Stimulated activated CD8-positive, alpha-beta memory T cell treated with anti-CD3 and anti-CD28 coated beads, Interleukin-7, amount 100 ng/mL, for 24 hours (primary cell): ENCODE measurements at places on chromosomes 3 and 15.

DNA sequence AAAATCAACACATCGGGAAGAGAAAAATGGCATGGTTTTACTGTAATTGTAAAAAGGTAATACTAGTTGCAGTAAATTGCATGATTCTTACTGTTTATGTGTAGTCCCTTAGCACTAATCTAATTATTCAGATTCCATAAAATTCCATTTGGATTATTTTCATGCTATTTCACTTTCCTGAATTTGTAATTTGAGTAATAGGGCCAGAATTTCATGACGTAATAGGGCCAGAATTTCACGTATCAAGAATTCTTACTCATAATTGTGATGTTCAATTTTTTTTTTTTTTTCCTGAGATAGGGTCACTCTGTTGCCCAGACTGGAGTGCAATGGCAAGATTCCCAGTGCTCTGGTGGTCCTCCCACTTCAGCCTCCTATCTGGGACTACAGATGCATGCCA, 2.9 kb upstream of the U2SURP start:
- no peak for DNase-seq

DNA sequence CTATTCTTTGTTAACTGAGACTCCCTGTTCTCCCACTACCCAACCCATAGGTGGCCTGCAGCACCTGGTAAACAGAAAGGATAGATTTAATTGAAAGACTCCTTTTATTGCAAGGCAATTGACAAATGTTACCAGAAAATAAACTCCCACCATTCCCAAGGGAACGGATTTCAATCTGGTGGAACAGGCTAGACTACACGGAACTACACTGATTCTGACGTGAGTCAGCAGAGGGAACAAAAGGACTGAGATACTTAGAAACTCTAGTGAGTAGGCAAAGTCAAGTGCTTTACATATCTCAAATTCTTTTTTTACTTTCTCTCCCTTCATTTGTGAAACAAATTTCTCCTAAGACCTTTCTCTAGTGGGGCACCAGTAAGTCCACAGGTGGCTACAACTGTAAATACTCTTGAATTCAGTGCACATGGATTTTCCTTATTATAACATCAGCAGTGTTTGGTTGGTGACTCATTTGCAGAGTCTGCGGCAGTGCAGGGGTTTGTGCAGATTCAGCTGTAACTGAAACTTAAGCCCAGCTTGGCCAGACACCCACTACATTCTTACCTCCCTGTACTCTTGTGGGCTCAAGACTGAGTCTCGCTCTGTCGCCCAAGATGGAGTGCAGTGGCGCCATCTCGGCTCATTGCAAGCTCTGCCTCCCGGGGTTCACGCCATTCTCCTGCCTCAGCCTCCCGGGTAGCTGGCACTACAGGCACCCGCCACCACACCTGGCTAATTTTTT, 34.3 kb upstream of the PLSCR2 start:
- no peak for DNase-seq

GRCh38 chr15:93420050-93420452, 331.0 kb upstream of the RGMA start:
- no peak for DNase-seq

DNA sequence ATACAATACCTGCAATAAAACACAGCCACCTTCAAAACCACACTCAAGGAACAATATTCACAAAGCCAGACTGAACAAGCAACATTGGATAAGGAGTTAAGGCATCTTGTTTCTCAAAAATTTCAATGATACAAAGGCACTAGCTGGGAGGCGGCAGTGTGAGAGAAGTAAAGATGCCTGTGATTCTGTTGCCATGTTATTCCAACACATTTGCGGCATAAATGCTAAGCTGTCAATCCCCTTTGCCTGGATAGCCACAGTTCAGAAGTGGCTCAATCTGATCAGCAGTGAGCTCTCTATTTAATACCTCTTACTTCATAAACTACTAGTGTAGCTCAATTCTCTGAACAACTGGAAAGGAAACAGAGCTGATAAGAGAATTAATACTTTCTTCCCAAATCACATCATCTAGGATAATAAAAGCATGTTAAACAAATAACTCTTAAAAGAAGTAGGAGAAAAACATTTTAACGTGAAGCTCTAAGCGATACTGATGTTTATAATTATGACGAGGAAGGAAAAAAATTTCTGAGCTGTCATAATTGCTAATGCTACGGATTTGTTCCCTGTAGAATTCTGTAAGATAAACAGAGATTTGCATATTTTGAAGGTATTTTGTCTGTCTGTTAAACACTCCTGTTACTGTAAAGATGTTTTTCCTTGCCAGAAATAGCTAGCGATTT, 358.4 kb downstream of the FOXP1 start:
- no peak for DNase-seq

GRCh38 chr3:99753268-99753975, 64.2 kb upstream of the CMSS1 start:
- DNase-seq = no peak

DNA sequence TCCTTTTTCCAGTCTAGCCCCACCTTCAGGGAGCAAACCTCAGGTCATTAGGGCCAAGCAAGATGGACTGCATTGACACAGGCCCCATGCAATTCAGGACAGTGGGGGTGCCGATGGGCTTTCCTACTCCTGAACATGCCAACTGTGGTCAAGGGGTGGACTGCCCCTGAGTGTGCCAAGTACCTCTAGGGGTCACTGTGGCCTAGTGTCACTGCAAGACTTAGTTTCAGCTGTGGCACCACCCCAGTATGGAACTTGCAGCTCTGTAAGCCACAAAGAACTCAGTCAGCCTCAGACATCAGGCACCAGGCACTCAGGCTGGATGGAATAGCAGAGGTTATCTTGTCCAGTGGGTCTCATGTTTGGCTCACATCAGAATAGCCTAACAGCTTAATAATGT, 32.3 kb downstream of the EXOG start:
- DNase-seq = no peak

GRCh38 chr15:51232581-51232980, 105.8 kb downstream of the CYP19A1 start:
- DNase-seq = no peak

GRCh38 chr3:86793786-86794185, 197.2 kb downstream of the VGLL3 start:
- DNase-seq = no peak

- DNase-seq = no peak
Measured at GRCh38 chr15:27535445-27536129, 563.5 kb downstream of the OCA2 start.

GRCh38 chr15:48366584-48367312, 35.5 kb downstream of the DUT start:
- no peak for DNase-seq

DNA sequence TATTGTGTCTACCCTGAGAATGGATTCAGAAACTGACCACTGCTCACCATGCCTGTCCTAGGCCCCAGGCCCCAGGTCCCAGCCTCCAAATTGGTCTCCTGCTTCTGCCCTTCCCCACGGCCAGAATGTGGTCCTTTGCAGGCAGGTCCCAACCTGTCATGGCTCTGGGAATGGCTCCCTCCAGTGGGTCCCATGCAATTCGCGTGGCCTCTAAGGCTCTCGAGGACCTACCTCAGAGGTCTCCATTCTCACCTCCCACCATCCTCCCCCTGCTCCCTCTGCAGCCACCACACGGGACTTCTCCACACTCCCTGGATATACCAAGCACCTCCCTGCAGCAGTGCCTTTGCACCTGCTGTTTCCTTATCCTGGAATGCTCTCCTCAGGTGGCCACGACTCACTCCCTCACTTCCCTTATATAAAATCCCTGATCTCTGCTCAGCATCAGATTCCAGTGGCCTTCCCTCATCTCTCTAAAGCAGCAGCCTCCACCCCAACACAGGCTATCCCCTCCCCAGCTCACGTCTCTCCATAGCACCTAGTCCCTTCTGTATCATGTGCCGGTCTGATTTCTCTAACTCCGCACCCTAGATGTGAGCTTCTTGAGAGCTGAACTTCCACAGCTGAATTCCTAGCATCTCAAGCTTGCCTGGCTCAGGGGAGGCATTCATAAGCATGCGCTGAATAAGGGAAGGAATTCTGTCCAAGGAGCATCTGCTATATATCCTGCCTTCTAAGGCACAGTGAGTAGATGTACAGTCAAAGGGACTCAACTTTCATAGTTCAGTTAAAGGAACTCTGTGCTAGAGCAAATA, 56.9 kb downstream of the ARRDC4 start:
- no peak for DNase-seq

DNA sequence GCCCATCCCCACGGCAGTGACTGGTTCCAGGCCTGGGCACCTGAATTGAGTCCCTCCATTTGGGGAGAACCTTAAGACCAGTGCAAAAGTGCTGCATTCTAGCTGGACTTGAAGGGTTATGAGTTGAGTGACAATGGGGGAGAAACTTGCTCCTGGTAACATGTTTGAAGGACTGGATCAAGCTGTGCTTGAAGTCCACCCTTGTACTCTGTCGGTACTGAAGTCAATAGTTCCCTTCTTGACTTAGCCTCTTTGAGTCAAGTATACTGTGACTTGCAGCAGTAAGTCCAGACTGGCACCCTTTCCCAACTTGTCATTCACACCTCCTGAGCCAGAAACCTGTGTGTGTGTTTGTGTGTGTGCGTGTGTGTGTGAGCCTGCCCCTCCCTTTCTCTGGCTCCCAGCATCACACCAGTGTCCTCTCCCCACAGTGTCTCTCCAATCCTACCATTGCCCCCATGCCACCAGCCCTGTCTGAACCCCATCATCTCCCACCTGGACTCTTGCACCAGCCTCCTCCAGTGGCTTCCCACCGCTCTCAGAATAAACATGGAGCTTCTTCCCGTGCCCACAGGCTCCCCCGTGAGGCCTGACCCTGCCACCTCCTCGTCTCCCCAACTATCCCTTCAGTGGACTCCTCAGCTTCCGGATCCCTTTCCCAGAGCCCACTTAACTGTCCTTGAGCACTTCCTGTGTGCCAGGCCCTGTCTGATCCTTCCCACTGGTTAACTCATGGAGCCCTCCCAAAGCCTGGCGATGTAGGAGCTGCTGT, 10.2 kb upstream of the FBLN2 start:
- DNase-seq = no peak

DNA sequence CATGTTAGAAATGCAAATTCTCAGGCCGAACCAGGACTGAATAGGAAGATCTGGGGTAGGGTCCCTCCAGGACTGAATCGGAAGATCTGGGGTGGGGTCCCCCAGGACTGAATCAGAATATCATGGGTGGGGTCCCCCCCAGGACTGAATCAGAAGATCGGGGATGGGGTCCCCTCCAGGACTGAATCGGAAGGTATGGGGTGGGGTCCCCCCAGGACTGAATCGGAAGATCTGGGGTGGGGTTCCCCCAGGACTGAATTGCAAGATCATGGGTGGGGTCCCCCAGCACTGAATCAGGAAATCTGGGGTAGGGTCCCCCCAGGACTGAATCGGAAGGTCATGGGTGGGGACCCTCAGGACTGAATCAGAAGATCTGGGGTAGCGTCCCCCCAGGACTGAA, 48.2 kb upstream of the TNK2 start:
- DNase-seq = no peak

DNA sequence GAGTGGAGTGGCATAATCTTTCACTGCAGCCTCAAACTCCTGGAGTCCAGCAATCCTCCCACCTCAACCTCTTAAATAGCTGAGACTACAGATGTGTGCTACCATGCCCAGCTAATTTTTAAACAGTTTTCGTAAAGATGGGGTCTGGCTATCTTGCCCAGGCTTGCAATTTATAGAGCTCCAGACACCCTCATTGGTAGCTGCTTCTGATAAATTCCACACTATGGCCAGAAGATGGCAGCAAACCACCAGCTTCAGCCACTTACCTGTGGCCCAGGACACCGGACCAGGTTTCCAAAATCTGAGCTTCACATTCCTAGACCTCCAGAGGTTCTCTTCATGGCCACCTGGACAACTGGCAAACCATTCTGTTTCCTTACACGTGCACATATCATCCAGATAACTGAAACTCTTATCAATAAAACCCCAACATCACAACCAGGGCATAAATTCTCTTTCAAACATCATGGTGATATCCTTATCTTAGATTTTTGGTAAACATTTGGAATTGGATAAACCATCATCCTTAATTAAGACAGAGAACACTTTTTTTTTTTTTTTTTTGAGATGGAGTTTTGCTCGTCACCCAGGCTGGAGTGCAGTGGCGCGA, 28.9 kb downstream of the FBXW12 start:
- peak; percentile 21 for DNase-seq

DNA sequence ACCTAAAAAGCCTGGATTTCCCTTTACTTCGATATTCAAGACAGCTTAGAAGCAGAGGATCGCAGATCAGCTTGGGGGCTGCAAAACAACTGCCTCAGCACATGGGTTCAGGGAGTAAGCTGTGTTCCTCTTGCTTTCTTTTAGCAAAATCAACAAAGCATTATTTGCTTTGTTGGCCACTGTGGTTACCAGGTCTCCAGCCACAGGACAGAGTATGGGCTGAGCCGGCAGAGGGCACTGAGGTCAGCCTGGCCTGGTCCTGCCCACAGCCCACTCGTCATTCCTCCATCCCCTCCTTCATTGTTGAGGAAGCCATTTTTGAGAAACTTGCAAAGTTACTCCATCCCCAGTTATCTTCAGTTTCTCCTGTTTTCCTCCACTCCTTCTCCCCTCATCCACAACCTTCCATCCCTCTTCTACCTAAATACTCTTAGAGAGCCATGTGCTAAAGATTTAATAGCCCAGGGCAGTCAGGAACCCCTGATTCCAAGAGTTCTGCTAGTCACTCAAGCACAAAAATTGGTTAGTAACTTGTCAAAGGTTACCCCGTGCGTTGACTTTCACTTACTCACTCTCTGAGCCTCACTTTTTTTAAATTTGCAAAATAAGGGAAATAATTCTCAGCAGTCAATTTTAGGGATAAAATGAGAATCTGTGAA, 60.0 kb upstream of the HES1 start:
- no peak for DNase-seq

DNA sequence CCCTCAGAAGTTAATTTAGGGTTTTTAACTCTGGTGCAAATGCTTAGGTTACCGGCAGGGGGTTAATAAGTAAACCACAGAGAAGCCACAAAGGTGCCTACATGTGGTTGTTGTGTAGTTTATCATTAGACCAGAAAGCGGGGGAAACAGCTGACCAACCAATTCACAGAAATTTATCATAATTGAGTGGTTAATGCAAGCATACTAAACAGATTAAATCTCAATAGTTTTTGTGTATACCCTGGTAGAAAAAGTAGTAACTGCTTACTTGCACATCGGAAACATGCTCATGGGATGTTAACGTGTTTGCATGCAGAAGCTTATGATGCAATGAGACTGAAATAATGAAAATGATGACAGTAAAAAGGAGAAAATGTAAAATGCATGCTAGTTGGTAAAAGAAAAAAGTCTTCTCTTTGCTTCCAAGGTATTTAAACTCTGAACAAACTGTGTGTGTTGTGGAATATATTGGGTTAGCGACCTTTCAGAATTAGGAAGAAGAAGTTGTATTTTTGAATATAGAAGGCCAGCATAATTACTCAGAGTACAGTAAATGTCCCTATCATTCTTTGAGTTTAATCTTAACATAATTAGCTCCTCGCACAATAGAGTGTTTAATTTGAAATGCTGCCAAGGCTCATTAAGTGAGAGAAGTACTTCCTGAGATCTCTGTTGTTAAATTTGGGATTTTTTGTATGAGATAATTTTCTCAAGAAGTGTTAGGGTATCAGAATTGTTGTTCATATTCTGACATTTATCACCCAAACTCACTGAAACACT, 316.2 kb downstream of the PTPRG start:
- DNase-seq = no peak

GRCh38 chr3:196995646-196996355, 27.2 kb upstream of the PIGZ start:
- DNase-seq = no peak
